ENCODE measurements at places on chromosomes 1 and 21. TPM values are rescaled to one million over a fixed set of nuclear protein-coding genes. Genes with fewer than 3 reads are reported as not detected.

DNA sequence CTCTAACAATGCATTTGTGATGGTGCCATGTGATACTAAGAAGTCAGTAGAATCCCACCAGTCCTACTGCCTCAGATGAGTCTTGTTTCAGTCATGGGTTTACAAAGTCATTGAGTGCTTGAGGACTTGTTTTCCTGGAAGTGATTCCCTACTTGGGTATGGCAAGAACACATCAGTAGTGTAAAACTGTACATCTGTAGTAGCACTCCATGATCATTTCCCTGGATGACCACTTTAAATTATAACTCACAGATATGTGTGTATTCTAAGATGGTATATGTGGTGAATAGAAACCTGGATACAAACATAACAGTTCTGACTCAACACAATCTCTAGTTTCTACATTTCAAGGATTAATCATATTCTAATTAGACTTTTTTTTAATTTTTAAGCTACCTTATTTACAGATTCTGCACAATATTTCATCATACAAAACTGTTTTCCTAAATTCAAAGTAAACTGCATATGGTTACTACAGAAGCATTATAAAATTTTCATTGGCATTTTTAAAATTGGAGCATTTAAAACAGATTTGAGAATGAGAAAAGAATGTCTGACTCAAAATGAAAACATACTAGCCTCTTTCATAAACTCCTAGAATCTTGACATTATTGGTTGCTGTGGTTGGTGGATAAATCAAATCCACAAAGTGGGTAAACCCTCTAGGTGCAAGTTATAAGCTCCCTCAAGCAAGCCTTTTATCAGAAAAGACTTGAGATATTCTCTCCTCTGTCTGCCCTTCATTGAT, 6.8 kb upstream of the PSMG1 start:
- no peaks in the 10 kb centered on the region for H3K4me1 ChIP-seq
- DNase-seq: no peak
- no peak overlapping the region for H3K27ac ChIP-seq

- H3K27me3 ChIP-seq: no peaks in the 10 kb centered on the region
- H3K4me1 ChIP-seq: no peaks in the 10 kb centered on the region
- no peak for DNase-seq
- H3K36me3 ChIP-seq: no peaks in the 10 kb centered on the region
- H3K4me3 ChIP-seq: no peak overlapping the region
Measured at GRCh38 chr1:189524501-189524900, 953.2 kb downstream of the BRINP3 start.

The SPATA45 gene
- not detected for total RNA-seq

DNA sequence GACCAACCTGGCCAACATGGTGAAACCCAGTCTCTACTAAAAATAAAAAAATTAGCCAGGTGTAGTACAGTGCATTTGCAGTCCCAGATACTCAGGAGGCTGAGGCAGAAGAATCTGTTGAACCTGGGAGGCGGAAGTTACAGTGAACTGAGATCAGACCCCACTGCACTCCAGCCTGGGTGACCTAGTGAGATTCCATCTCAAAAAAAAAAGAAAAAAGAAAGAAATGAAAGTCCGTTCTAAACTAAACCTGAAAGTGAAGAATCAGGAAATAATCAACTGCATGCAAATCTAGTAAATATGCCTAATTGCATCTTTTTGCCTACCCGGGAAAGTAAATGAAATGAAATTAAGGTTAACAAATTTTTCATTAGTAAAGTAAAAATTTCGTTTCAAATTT, 99.6 kb downstream of the ZZZ3 start:
- DNase-seq: no peak
- H3K4me1 ChIP-seq: no peaks in the 10 kb centered on the region
- H3K27me3 ChIP-seq: no peaks in the 10 kb centered on the region
- peaks cover 33% of the 10 kb centered on the region for H3K36me3 ChIP-seq
- H3K4me3 ChIP-seq: no peak overlapping the region
- H3K27ac ChIP-seq: no peak overlapping the region

DNA sequence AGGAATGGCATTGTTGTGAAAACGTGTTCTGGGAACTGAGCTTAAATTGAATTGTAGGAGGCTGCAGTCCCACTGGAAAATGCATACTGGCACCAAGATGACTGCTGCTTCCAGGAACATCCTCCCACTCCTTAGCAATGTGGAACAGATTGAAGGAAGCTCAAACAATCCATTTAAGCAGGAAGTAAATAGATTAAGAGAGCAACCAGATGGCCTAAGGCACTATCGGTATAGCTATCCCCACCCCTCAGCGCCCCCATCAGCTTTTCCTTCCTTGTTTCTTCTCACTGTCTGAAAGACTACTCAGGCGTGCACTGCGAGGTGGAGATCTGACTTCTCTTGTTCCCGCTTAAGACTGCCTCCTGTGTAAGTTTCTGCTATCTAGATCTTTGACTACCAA, 4.0 kb upstream of the IFI16 start:
- DNase-seq: no peak
- H3K27me3 ChIP-seq: no peaks in the 10 kb centered on the region
- peaks cover 38% of the 10 kb centered on the region for H3K4me1 ChIP-seq
- no peaks in the 10 kb centered on the region for H3K36me3 ChIP-seq

DNA sequence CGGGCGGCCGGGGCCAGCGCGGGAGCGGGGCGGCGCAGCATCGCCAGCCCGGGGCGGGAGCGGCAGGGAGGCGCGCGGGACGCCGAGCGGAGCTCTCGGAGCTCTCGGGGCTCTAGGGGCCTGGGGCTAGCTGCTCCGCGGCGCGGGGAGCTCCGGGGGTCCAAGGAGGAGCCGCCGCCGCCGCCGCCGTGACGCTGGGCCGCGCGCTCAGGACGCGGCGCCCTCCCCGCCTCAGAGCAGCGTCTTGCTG, 147 bp downstream of the CLSTN1 start:
- H3K27me3 ChIP-seq: no peaks in the 10 kb centered on the region
- H3K36me3 ChIP-seq: no peaks in the 10 kb centered on the region
- H3K4me3 ChIP-seq: peak overlapping the region; percentile 73
- peaks cover 51% of the 10 kb centered on the region for H3K4me1 ChIP-seq
- DNase-seq: no peak
- H3K27ac ChIP-seq: peak overlapping the region; percentile 98

The SAMD13 gene
- total RNA-seq: not detected

DNA sequence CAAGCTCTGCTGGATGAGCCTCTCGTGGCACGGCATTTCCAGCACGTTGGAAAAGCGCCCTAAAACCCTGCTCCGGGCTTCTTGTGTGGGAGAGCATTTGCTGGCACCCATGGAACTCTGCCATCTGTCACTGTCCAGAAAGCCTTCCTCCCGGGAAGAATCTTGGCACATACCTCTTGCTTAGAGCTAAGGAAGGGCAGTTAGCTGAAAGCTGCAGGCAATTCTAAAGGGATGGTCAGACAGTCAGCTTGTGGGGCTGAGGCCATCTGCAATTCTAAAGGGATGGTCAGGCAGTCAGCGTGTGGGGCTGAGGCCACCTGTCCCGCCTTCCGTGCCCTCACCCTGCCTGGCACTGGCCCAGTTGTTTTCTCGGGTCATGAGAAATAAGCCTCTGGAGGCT, 139.0 kb upstream of the TMEM51 start:
- no peak overlapping the region for H3K27ac ChIP-seq
- no peaks in the 10 kb centered on the region for H3K4me1 ChIP-seq
- no peak for DNase-seq

The HES4 gene
- 34.6 TPM for total RNA-seq

The CADM3 gene
- 23.8 TPM for total RNA-seq

DNA sequence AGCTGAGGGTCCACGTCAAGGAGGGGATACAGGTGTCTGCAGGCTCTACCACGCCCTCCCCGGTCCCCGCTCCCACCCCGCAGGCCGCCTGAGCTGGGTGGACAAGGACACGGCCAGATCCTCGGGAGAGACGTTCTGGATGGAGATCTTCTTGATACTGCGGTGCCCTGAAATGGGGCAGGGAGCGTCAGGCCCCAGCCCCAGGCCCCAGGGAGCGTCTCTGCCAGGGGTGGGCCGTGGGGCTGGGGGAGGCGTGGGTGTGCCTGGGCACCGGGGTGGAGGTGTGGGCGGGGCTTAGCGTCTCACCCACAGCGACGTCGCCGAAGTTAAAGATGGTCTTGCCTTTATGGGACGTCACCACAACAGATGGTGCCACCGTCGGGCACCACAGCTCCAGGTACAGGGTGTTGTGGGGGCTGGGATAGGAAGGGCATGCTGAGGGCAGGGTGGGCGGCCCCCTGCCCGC, 7.3 kb upstream of the TMEM52 start:
- H3K4me1 ChIP-seq: no peaks in the 10 kb centered on the region
- no peak overlapping the region for H3K27ac ChIP-seq
- no peaks in the 10 kb centered on the region for H3K36me3 ChIP-seq
- no peak overlapping the region for H3K4me3 ChIP-seq

DNA sequence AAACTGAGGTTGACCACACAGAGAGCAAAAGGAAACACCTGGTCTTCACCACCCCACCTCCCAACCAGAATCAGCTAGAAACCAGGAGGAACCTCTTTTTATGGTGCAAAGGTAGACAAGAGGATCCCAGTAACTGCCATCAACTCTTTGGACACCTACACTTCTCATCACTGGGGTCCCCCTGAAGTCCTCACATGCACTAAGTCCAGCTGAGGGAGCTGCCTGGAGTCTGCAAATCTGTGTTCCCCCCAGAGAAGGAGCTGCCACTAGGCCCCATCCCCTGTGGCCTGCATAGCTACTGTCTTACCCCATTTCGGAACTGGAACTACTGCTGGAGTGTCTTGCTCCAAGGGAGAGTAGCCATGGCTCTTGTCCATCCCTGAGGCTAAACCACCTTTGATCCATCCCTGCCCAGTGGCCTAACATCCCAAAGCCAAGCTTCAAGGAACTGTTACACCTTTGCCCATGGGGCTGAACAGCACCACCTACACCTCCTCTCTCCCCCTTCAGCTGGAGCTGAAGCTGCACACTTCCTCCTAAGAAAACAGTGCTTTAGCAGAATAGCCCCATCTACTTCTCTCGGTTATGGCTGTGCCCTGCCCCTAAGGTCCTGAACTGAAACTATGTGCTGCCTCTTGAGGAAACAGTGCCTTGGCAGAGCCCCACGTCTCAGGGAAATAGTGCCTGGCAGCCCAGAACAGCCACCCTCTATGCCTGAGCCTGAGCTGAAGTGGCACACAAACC, 85.4 kb upstream of the CD53 start:
- H3K4me3 ChIP-seq: no peak overlapping the region
- no peak overlapping the region for H3K27ac ChIP-seq
- DNase-seq: no peak
- no peaks in the 10 kb centered on the region for H3K36me3 ChIP-seq

The TBX19 gene
- total RNA-seq: 3.9 TPM

- H3K4me3 ChIP-seq: no peak overlapping the region
- no peak overlapping the region for H3K27ac ChIP-seq
- H3K36me3 ChIP-seq: no peaks in the 10 kb centered on the region
- H3K4me1 ChIP-seq: no peaks in the 10 kb centered on the region
- no peak for DNase-seq
Measured at GRCh38 chr1:172607145-172607544, 51.8 kb upstream of the FASLG start.

- H3K4me1 ChIP-seq: no peaks in the 10 kb centered on the region
- no peak overlapping the region for H3K27ac ChIP-seq
- no peaks in the 10 kb centered on the region for H3K36me3 ChIP-seq
- no peak for DNase-seq
Measured at GRCh38 chr1:47663286-47663685, 225.4 kb downstream of the FOXD2 start.

GRCh38 chr1:8004803-8005573, 21.1 kb downstream of the ERRFI1 start:
- H3K4me3 ChIP-seq: no peak overlapping the region
- H3K27ac ChIP-seq: peak overlapping the region; percentile 85
- H3K4me1 ChIP-seq: peaks cover 57% of the 10 kb centered on the region
- no peak for DNase-seq
- no peaks in the 10 kb centered on the region for H3K27me3 ChIP-seq

The DONSON gene
- total RNA-seq: 10.3 TPM

GRCh38 chr21:19420565-19420964, 1017.0 kb upstream of the TMPRSS15 start:
- H3K4me1 ChIP-seq: no peaks in the 10 kb centered on the region
- H3K27me3 ChIP-seq: no peaks in the 10 kb centered on the region
- no peak for DNase-seq
- H3K27ac ChIP-seq: no peak overlapping the region

All from vagina (tissue), 2 donors.